ENCODE measurements at places on chromosomes 7 and 10.

- DNase-seq: no peak
Observed at GRCh38 chr10:118840776-118841468, 86.2 kb upstream of the CACUL1 start.

- DNase-seq: no peak
Observed at GRCh38 chr7:70303780-70304179, 705.5 kb downstream of the AUTS2 start.

DNA sequence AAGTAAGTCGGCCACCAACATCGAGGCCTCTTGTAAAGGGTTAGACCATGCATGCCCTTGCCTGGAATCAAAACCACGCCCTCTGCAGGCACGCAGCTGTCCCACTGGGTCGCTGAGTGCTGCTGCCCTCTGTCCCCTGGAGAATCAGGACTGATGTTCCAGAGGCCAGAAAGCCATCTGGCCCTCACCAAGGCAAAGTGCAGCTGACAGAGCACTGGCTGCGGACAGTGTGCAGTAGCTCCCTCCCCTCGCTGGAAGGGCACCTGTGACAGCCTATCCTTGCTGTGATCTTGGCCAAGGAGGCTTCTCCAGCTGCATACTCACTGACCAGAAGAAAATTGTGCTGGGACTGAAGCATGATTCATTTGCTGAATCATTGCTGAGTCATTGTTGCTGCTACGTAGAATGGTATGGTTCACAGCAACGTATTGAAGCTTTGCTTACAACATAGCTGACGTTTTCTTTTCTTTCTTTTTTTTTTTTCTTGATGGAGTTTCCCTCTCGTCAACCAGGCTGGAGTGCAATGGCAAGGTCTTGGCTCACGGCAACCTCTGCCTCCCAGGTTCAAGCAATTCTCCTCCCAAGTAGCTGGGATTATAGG is 30.4 kb downstream of the DDC start:
- peak; percentile 92 for DNase-seq

DNA sequence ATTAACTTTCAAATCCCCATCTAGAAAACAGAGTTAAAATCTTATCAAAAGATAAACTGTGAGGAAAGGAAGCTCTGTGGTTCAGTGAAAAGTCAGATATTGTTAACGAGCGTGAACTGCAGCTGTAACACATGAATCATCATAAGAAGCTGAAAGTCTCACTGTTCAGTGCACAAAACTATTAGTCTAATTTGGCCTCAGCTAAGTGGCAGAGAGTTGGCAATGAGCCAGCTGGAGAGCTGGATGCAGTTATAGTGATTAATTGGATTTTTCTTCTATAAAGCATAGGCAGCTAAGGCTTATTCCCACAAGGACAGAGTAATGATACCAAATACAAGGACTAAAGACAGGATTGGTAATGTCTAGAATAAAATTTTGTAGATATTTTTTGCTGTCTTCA is 101.1 kb upstream of the ABCB5 start:
- peak; percentile 95 for DNase-seq

- DNase-seq: no peak
Observed at GRCh38 chr7:117675497-117676435, 195.9 kb downstream of the CFTR start.

GRCh38 chr7:13822678-13823077 is 166.8 kb downstream of the ETV1 start:
- no peak for DNase-seq

DNA sequence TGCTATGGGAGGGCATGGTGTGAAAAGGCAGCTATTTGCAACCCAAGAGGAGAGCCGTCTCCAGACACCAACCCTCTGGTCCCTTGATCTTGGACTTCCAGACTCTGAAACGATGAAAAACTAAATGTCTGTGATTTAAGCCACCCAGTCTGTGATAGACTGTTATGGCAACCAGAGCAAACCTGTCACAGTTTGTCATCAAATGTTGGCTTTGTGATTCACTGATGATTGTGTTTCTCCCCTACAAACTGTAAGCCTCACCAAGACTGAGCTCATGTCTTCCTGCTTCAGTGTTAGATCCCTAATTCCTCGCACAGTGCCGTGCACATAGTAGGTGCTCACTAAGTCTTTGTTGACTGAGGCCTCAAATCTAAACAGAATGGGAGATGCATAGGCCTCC is 224.6 kb upstream of the PITRM1 start:
- DNase-seq: no peak

DNA sequence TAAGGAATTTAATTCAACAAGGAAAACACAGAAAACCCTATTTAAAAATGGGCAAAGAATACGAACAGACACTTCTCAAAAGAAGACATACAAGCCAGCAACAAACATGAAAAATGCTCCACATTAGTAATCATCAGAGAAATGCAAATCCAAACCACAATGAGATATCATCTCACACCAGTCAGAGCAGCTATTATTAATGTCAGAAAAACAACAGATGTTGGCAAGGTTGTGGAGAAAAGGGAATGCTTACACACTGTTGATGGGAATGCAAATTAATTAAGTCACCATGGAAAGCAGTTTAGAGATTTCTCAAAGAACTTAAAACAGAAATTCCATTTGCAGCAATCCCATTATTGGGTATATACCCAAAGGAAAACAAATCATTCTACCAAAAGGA is 55.2 kb downstream of the GCC1 start:
- DNase-seq: no peak

GRCh38 chr7:155965010-155965409 is 152.7 kb upstream of the SHH start:
- DNase-seq: no peak

GRCh38 chr10:54402576-54402975 is 398.5 kb downstream of the PCDH15 start:
- peak; percentile 47 for DNase-seq

- no peak for DNase-seq
Observed at GRCh38 chr10:86246279-86246940, 120.2 kb downstream of the GRID1 start.

DNA sequence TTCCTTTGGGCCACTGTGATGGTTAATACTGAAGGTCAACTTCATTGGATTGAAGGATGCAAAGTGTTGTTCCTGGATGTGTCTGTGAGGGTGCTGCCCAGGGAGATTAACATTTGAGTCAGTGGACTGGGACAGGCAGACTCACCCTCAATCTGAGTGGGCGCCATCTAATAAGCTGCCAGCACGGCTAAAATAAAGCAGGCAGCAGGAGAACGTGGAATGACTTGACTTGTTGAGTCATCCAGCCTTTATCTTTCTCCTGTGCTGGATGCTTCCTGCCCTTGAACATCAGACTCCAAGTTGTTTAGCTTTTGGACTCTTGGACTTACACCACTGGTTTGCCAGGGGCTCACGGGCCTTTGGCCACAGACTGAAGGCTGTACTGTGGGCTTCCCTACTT is 1046.9 kb downstream of the TYW1 start:
- DNase-seq: no peak

- no peak for DNase-seq
Observed at GRCh38 chr10:119383174-119383856, 159.2 kb downstream of the RGS10 start.

GRCh38 chr10:6973899-6974298 is 393.8 kb upstream of the PRKCQ start:
- no peak for DNase-seq
